Lower lobe of right lung (tissue), 2 donors: ENCODE measurements at places on chromosomes 6 and 20. TPM values are rescaled to one million over a fixed set of nuclear protein-coding genes. Genes with fewer than 3 reads are reported as not detected.

DNA sequence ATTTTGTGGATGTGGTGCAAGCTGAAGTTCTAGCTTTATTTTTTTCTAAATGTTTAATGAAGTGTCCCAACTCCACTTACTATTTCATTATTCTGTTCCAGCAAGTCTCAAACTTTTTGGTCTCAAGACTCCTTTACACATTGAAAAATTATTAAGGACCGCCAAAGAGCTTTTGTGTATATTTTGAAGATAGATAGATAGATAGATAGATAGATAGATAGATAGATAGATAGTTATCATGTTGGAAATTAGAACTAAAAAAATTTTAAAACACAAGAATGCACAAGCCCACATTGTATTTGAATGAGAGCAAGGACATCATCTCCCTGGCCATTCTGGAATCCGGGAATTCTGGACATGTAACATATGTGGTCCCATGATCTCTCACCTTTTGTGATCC lies 181.2 kb upstream of the SNX9 start:
- H3K36me3 ChIP-seq, result no peaks in the 10 kb centered on the region
- no peaks in the 10 kb centered on the region for H3K4me1 ChIP-seq
- no peak overlapping the region for H3K4me3 ChIP-seq
- no peak overlapping the region for H3K27ac ChIP-seq
- H3K27me3 ChIP-seq, result no peaks in the 10 kb centered on the region

Gene FAM162B
- 14.9 TPM for total RNA-seq

Gene SLC35D3
- not detected for total RNA-seq

DNA sequence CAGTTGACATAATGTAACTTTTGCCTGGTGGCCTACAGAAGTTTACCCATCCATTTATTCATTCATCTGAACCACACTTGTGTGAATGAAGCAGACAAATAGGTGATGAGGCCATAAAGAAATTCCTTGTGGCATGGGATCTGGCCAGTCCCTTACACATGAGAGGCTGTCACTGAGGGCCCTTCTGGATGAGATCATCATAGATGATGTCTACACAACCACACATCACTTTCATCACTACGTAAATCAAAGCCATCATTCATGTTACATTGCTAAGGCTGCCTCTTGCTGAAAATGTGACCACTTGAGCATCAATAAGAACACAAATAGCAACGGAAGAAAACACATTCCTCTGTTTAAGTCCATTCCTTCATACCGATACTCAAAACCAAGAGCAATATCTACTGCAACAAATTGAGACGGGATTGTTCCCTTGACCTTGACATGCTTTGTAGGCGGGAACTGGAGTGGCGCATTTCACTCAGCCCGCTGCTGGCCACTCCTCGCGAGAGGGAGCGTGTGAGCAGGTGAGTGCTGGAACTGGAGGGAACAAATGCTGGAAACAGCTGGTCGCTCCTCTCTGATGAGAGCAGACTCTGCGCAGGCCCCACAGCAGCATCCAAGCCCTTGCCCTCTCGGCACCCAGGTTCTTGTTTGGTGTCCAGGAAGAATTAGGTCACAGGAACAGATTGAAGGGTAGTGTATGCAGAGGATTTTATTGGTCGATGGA lies 49.3 kb downstream of the FAM50B start:
- no peaks in the 10 kb centered on the region for H3K36me3 ChIP-seq
- no peak for DNase-seq
- H3K4me1 ChIP-seq, result no peaks in the 10 kb centered on the region
- H3K27me3 ChIP-seq, result peaks cover 4% of the 10 kb centered on the region

- H3K36me3 ChIP-seq, result no peaks in the 10 kb centered on the region
- DNase-seq, result no peak
- H3K27ac ChIP-seq, result no peak overlapping the region
- no peak overlapping the region for H3K4me3 ChIP-seq
- H3K27me3 ChIP-seq, result peaks cover 28% of the 10 kb centered on the region
These were observed 17.4 kb upstream of the RNF39 start for GRCh38 chr6:30092852-30093543.

GRCh38 chr6:8652710-8653109 lies 217.4 kb upstream of the SLC35B3 start:
- DNase-seq, result no peak
- H3K4me3 ChIP-seq, result no peak overlapping the region
- no peak overlapping the region for H3K27ac ChIP-seq
- no peaks in the 10 kb centered on the region for H3K36me3 ChIP-seq

- H3K27me3 ChIP-seq, result peaks cover 17% of the 10 kb centered on the region
- no peak overlapping the region for H3K27ac ChIP-seq
- peak; percentile 62 for DNase-seq
These were observed 298.2 kb downstream of the PHACTR1 start for GRCh38 chr6:13014504-13015378.

Gene OR2B3
- not detected for total RNA-seq

DNA sequence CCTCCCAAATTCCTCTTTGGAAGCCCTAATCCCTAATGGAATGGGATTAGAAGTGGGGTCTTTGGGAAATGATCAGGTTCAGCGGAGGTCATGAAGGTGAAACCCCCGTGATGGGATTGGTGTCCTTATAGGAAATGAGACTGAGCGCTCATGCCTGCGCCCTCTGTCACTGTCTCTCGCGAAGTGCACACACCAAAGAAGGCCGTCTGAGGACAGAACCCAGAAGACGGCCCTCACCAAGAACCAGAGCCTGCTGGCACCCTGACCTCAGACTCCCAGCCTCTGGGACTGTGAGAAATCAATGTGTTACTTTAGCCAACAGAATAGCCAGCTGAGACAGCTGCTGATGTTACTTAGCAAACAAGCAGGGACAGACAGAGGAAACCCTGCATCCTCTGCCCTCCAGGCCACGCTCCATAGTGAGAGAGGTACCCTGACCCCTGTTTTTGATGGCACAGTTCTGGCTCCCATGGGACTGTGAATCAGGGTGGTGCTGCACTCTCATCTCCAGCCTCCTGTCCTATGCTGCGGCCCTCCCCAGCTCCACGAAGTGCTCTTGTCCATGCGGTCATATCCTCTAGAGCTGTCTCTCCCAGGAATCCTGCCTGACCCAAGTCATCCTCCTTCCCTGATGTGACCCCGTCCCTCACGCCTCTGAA lies 369.3 kb downstream of the ZFAND3 start:
- H3K27ac ChIP-seq, result no peak overlapping the region
- H3K4me3 ChIP-seq, result no peak overlapping the region
- no peak for DNase-seq
- no peaks in the 10 kb centered on the region for H3K4me1 ChIP-seq
- peaks cover 7% of the 10 kb centered on the region for H3K36me3 ChIP-seq

- H3K4me3 ChIP-seq, result no peak within 1 kb of the TSS
- no peaks in the 10 kb centered on the region for H3K36me3 ChIP-seq
- H3K27ac ChIP-seq, result no peak within 1 kb of the TSS
- H3K27me3 ChIP-seq, result no peaks in the 10 kb centered on the region
- H3K4me1 ChIP-seq, result no peaks in the 10 kb centered on the region
These were observed at the start of gene EYS for GRCh38 chr6:65707126-65707826. Gene EYS (minus strand): TSS chr6:65707226. CDS start chr6:65495410, 211,816 bp downstream.

GRCh38 chr20:63217706-63218105 lies 1.8 kb upstream of the YTHDF1 start:
- peaks cover 19% of the 10 kb centered on the region for H3K27me3 ChIP-seq
- H3K27ac ChIP-seq, result no peak overlapping the region
- DNase-seq, result no peak

GRCh38 chr6:152750694-152751093 lies at the start of gene VIP:
Gene VIP (plus strand): TSS chr6:152750797. CDS start chr6:152752178, 1,381 bp downstream.
- no peak for DNase-seq
- no peaks in the 10 kb centered on the region for H3K36me3 ChIP-seq
- H3K4me1 ChIP-seq, result no peaks in the 10 kb centered on the region
- H3K27me3 ChIP-seq, result no peaks in the 10 kb centered on the region

Gene AHCY
- total RNA-seq, result 63.8 TPM

Gene INSM1
- not detected for total RNA-seq

GRCh38 chr6:99612551-99613408 lies 6.1 kb downstream of the PRDM13 start:
- peak overlapping the region; percentile 54 for H3K4me3 ChIP-seq
- H3K4me1 ChIP-seq, result peaks cover 22% of the 10 kb centered on the region
- H3K27ac ChIP-seq, result no peak overlapping the region
- H3K27me3 ChIP-seq, result peaks cover 99% of the 10 kb centered on the region

DNA sequence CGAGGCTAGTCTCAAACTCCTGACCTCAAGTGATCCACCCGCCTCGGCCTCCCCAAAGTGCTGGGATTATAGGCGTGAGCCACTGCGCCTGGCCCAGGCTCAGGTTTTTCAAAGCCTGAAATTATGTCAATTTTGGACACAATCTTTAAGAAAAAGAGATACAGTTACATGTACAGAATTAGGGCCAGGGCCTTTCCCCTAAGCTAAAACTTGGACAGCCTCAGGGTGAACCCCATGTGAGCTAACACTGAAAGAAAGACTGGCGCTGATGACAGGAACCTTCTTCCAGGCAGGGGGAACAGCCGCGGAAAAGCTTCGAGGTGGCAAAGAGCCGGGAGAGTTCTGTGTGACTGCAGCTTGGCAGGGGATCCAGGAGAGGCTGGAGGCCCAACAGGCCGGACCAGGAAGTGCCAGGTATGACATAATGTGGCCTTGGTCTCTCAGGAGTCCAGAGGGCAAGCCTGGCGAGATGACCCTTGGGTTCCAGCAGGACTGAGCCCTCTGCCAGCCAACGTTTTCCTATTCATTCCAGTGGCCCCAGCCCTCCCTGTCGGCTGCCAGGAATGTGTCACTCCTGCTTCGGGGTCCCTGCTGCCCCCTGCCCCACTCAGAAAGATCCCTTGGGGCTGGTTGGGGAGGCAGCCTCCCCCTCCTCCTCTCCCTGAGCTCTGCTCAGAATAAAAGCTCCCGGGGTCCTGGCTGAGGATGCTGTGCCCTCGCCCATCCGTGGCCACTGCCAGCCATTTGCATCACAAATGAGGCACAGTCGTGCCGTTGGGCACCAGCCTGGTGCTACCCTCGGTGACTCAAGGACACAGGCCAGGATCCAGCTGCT lies 37.3 kb downstream of the RBM38 start:
- no peaks in the 10 kb centered on the region for H3K36me3 ChIP-seq
- DNase-seq, result peak; percentile 38
- no peak overlapping the region for H3K4me3 ChIP-seq

GRCh38 chr20:1171461-1172093 lies 13.2 kb downstream of the TMEM74B start:
- no peaks in the 10 kb centered on the region for H3K4me1 ChIP-seq
- H3K4me3 ChIP-seq, result no peak overlapping the region
- DNase-seq, result no peak
- no peak overlapping the region for H3K27ac ChIP-seq
- H3K27me3 ChIP-seq, result no peaks in the 10 kb centered on the region

- no peak for DNase-seq
- H3K27ac ChIP-seq, result no peak overlapping the region
- no peak overlapping the region for H3K4me3 ChIP-seq
- no peaks in the 10 kb centered on the region for H3K4me1 ChIP-seq
- H3K27me3 ChIP-seq, result no peaks in the 10 kb centered on the region
These were observed 1349.8 kb upstream of the GJE1 start for GRCh38 chr6:140782941-140783340.

Gene TAAR5
- not detected for total RNA-seq

Gene LKAAEAR1
- total RNA-seq, result 0.97 TPM

Gene MLN
- not detected for total RNA-seq

- H3K27me3 ChIP-seq, result no peaks in the 10 kb centered on the region
- H3K36me3 ChIP-seq, result peaks cover 26% of the 10 kb centered on the region
- no peak overlapping the region for H3K4me3 ChIP-seq
These were observed 6.1 kb upstream of the PSORS1C2 start for GRCh38 chr6:31144970-31145340.

DNA sequence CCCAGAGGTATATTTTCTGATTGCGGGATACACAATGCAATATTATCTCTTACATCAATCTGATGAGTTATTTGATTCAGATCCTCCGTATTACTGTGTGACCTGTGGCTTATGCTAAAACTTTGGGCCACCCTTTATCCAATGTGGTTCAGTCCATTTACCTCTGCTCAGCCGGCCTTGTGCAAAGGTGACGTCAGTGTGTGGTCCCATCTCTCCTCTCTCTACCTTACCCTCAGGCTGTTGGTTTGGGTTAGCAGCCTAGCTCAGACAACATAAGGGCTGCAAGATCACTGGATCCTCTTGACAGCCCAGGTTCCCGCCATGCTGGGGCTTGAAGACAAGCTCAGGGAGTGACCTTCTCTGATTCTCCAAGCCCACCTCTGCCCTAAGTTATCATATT lies 33.0 kb downstream of the SNHG17 start:
- no peaks in the 10 kb centered on the region for H3K36me3 ChIP-seq
- H3K4me3 ChIP-seq, result no peak overlapping the region
- DNase-seq, result no peak
- H3K27ac ChIP-seq, result no peak overlapping the region
- no peaks in the 10 kb centered on the region for H3K4me1 ChIP-seq

Gene REM1
- total RNA-seq, result 2.3 TPM

DNA sequence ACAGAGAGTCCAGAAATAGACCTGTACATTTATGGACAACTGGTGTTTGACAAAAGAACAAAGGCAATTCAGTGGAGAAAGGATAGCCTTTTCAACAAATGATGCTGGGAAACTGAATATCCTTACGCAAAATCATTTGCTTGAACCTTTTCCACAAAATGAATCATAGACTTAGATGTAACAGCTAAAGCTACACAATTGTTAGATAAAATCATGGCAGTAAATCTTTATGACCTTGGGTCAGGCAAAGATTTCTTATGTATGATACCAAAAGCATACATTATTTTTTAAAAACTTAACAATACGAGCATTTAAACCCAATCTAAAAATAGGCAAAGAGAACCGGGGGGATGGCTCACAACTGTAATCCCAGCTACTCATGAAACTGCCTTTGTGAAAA lies 73.5 kb upstream of the DST start:
- DNase-seq, result no peak
- H3K36me3 ChIP-seq, result no peaks in the 10 kb centered on the region
- no peak overlapping the region for H3K4me3 ChIP-seq
- peaks cover 16% of the 10 kb centered on the region for H3K4me1 ChIP-seq
- no peaks in the 10 kb centered on the region for H3K27me3 ChIP-seq

GRCh38 chr6:89173634-89174033 lies 27.8 kb downstream of the PM20D2 start:
- no peak overlapping the region for H3K4me3 ChIP-seq
- no peaks in the 10 kb centered on the region for H3K4me1 ChIP-seq

GRCh38 chr6:88168362-88168761 lies 2.2 kb upstream of the CNR1 start:
- H3K36me3 ChIP-seq, result no peaks in the 10 kb centered on the region
- DNase-seq, result no peak
- peaks cover 13% of the 10 kb centered on the region for H3K4me1 ChIP-seq
- H3K27me3 ChIP-seq, result peaks cover 46% of the 10 kb centered on the region
- no peak overlapping the region for H3K4me3 ChIP-seq

Gene SDCBP2
- 10.8 TPM for total RNA-seq

DNA sequence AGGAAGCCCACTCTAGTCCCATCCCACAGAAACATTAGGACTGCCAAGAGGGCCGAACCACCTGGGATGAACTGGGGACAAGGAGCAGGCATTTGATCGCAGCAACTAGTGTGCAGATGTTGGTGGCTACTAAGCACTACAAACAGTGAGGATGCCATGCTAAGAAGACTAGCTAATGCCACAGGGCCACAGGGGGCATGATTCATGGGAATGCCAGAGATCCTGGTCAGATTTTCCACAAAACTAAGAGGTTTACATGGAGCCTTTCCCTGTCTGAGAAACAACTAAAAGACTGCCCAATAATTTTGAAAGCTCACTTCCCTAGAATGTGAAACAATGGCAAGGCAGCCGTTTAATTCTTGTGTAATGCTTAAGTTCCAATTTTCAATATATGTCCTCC lies 375.9 kb upstream of the PTCHD4 start:
- H3K4me1 ChIP-seq, result no peaks in the 10 kb centered on the region
- H3K36me3 ChIP-seq, result no peaks in the 10 kb centered on the region
- H3K27ac ChIP-seq, result no peak overlapping the region
- H3K27me3 ChIP-seq, result no peaks in the 10 kb centered on the region
- H3K4me3 ChIP-seq, result no peak overlapping the region
- DNase-seq, result no peak

- DNase-seq, result no peak
- H3K4me1 ChIP-seq, result no peaks in the 10 kb centered on the region
- no peaks in the 10 kb centered on the region for H3K27me3 ChIP-seq
- H3K27ac ChIP-seq, result no peak overlapping the region
These were observed 630.7 kb downstream of the HACE1 start for GRCh38 chr6:104229057-104229456.
